SJCRH30 (cell line): ENCODE measurements at places on chromosomes 5 and 9. TPM values are rescaled to one million over a fixed set of nuclear protein-coding genes. Genes with fewer than 3 reads are reported as not detected.
A peak's percentile ranks its signal among the peaks of the same experiment; 100 is the strongest.

OR2S2 gene
- not detected in 2 replicates for total RNA-seq

DNA sequence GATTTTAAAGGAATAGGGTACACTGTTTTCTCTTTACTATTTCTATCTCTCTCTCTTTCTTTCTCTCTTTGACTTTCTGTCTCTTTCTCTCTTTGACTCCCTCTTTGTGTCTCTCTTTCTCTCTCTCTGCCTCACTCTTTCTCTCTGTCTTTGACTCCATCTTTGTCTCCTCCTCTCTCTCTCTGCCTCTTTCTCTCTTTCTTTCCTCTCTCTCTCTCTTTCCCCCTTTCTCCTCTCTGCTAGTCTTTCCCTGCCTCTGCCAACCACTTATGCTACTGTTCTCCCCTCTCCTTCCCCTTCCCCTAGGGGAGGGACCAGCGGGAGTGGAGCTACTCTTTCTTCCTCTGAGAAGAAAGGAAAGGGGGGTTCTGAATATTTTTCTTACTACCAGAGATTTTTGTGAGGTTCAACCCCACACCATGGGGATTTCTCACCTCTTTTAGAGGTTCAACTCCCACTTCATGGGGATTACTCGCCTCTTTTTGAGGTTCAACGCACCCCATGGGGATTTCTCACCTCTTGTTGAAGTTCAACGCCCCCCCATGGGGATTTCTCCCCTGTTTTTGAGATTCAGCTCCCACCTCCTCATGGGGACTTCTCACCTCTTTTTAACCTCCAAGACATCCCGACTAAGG is 309.9 kb downstream of the NR3C1 start:
- no peak overlapping the region for H3K27ac ChIP-seq
- no peak overlapping the region for H3K4me3 ChIP-seq
- H3K36me3 ChIP-seq: no peaks in the 10 kb centered on the region
- DNase-seq: no peak

DNA sequence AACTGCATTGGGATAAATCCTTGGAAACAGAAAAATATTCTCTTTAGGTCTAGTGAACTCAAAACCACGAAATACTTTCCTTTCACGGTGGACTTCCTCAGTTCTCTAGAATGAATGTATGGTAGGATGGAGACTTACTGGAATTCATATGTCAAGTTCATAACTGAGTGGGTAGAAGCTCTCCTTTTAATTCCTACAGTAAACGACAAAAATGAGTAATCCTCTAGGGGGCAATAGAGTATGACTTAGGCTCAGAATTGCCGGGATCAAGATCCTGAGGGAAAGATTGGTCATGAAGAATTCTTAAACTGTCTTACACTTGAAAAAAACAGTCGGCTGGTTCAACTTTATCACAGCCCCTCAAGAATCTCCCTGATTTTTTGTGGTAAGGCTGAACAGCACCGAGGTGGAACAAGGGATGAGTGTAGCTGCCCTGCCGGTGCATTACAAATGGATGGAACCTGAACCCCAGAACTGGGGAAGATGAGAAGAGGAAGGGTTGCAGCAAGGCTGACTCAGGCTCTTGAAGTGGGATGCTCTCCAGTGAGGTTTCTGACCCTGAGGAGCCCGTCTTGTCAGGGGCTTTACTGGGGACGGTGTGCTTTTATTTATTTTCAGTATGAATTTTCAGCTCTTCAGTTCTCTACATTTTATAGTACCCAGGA is 14.0 kb upstream of the LOX start:
- no peak overlapping the region for H3K27ac ChIP-seq
- H3K27me3 ChIP-seq: no peaks in the 10 kb centered on the region
- H3K36me3 ChIP-seq: no peaks in the 10 kb centered on the region
- no peak for DNase-seq
- H3K4me3 ChIP-seq: no peak overlapping the region
- H3K4me1 ChIP-seq: peaks cover 11% of the 10 kb centered on the region

- no peak overlapping the region for H3K27ac ChIP-seq
- H3K4me1 ChIP-seq: no peaks in the 10 kb centered on the region
- peaks cover 3% of the 10 kb centered on the region; the same call in 1 of the 2 replicates for H3K27me3 ChIP-seq
- peak; percentile 39 for DNase-seq
- no peaks in the 10 kb centered on the region for H3K36me3 ChIP-seq
Measured at GRCh38 chr9:114720086-114720676, 38.2 kb upstream of the TEX48 start.
